ENCODE measurements at places on chromosomes 7 and 10.
A peak's percentile ranks its signal among the peaks of the same experiment; 100 is the strongest.

DNA sequence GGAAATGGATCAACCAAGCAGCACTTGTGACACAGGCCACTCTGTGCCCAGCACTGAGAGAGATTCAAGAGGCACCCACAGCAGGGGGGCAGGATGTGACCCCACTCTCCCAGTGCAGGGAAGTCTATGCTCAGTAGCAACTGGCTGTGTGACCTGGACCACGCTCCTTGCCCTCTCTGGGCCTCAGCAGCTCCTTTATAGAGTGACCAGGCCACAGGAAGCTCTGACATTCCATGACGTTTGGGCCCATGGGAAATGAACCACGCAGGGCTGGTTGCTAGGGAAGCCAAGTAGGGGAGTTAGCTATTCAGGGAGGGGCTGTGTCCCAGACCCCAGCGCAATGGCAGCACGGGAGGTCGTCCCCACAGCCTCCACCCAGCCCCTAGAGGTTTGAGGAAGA is 232.6 kb downstream of the USP6NL start:
- no peak overlapping the region for H3K27ac ChIP-seq
- no peaks in the 10 kb centered on the region for H3K36me3 ChIP-seq
- H3K27me3 ChIP-seq = no peaks in the 10 kb centered on the region

DNA sequence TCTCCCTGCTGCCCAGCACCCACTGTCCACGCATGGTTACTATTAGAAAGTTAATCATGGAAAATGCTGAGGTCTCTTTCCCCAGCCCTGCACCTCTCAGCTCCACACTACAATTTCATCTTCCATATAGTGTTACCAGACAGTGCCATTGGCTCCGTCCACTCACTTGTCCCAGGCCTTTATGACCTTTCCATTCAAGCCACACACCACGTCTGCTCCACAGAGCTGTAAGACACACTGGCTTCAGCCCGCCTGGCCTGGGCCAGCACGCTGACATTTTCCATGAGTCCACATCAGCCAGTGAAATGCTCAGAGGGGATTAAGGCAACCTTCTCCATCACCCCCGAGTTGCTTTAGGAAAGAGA is 118.7 kb downstream of the KCNMA1 start:
- H3K4me3 ChIP-seq = no peak overlapping the region
- H3K4me1 ChIP-seq = no peaks in the 10 kb centered on the region
- no peak for DNase-seq

- H3K36me3 ChIP-seq = no peaks in the 10 kb centered on the region
- H3K27me3 ChIP-seq = no peaks in the 10 kb centered on the region
- no peak overlapping the region for H3K4me3 ChIP-seq
These were observed 168.3 kb downstream of the BMPER start for GRCh38 chr7:34073676-34074075.

- H3K36me3 ChIP-seq = no peaks in the 10 kb centered on the region
- no peak for DNase-seq
- no peak overlapping the region for H3K27ac ChIP-seq
These were observed 83.7 kb downstream of the ZMIZ1 start for GRCh38 chr10:79152423-79152817.

DNA sequence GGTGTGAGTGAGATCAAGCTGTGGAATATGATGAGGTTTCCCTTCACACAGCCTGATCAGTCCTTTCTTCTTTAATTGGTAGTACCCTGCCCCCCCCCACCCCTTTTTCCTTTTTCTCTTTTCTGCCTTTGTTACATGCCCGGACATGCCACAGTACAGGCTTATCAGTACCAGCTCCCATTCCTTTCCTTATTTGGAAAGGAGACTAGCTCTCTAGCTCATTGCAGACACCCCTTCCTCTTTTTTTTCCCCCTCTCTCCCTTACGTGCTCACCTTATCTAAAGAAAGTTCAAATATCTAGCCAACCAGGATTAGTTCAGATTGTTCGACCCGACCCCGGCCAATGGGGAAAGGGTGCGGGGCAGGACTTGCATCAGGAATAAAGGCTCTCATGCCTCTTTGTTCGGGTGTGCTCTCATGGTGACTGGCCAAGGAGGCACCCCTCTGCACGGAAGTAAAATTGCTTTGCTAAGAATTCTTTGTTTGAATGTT is 230.4 kb downstream of the ACTR3B start:
- no peaks in the 10 kb centered on the region for H3K36me3 ChIP-seq
- H3K4me3 ChIP-seq = no peak overlapping the region
- H3K27me3 ChIP-seq = no peaks in the 10 kb centered on the region
- H3K27ac ChIP-seq = no peak overlapping the region
- no peaks in the 10 kb centered on the region for H3K4me1 ChIP-seq
- no peak for DNase-seq

GRCh38 chr10:128062331-128062880 is 63.8 kb downstream of the MKI67 start:
- no peaks in the 10 kb centered on the region for H3K4me1 ChIP-seq
- no peaks in the 10 kb centered on the region for H3K36me3 ChIP-seq
- no peak for DNase-seq
- no peak overlapping the region for H3K4me3 ChIP-seq

- no peak overlapping the region for H3K27ac ChIP-seq
- H3K27me3 ChIP-seq = no peaks in the 10 kb centered on the region
- H3K4me3 ChIP-seq = no peak overlapping the region
- peak; percentile 8 for DNase-seq
- H3K4me1 ChIP-seq = no peaks in the 10 kb centered on the region
These were observed 121.6 kb upstream of the UNC5B start for GRCh38 chr10:71090801-71091200.

DNA sequence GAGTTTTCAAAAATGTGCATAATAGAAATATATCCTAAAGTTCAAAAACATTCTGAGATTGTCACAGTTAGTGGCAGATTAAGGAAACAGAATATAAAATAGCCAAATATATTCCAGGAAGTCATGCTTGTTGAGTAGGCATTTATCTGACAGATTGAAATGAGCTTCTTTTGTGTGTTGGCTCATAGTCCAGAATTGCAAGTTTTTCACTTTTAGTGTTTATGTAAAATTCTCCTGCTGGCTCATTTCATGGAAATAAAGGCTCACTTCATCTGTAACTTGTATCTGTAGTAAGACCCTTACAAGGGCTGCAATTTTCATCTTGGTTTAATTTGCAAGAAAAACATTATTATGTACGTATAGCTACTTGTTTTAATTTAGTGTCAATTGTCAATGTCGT is 93.5 kb downstream of the MCU start:
- H3K4me1 ChIP-seq = peaks cover 5% of the 10 kb centered on the region
- H3K36me3 ChIP-seq = no peaks in the 10 kb centered on the region
- no peak overlapping the region for H3K27ac ChIP-seq
- no peak for DNase-seq
- no peak overlapping the region for H3K4me3 ChIP-seq

DNA sequence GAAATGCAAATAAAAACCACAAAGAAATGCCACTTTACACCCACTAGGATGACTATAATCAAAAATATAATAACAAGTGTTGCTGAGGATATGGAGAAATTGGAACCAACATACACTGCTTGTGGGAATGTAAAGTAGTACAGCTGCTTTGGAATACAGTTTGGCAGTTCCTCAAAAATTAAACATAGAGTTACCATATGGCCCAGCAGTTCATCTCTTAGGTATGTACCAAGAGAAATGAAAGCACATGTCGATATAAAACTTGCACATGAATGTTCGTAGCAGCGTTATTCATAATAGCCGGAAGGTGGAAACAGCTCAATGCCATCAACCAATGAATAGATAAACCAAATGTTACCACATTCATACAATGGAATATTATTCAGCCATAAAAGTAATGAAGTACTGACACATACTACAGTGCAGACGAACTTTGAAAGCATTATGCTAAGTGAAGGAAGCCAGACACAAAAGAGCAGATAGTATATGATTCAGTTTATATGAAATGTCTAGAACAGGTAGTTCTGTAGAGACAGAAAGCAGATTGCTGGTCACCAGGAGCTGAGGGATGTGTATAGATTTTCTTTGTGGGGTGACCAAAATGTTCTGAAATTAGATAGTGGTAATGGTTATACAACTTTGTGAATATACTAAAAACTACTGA is 12.4 kb downstream of the BCAP29 start:
- no peak overlapping the region for H3K27ac ChIP-seq
- H3K27me3 ChIP-seq = no peaks in the 10 kb centered on the region
- H3K4me3 ChIP-seq = no peak overlapping the region
- DNase-seq = no peak
- no peaks in the 10 kb centered on the region for H3K36me3 ChIP-seq

DNA sequence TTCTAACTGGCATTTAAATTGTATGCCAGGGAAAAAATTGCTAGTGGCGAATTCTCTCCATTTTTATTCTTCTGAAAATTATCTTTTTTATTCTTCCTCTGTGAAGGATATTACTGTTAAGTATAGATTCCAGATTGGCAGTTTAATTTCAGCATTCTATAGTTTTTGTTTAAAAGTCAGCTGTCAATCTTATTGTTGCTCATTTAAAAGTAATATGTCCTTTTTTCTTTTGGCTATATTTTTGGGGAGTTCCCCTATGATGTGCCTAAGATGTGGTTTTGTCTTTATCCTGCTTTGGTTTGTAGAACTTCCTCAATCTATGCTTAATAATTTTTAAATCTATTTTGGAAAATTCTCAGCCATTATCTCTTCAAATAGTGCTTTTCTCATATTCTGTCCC is 135.9 kb downstream of the ARHGAP12 start:
- DNase-seq = no peak
- H3K27me3 ChIP-seq = no peaks in the 10 kb centered on the region
- H3K4me3 ChIP-seq = no peak overlapping the region

DNA sequence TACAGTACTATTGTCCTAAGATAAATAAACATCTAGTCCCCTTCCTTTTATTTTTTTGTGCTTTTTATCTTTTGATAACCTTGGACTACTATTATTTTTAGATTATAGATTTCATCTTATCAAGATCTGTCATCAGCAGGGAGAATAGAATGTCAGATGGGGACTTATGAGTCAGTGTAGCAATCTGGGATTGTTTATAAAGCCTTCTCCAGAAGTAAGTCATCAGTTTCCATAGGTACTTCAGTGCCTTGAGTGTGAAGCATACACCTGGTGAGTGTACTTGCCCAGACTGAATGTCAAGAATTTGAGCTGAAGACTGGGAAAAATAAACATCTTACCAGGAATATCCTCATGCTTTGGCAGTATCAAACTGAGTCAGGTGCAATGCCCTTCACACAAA is 2.1 kb downstream of the CASD1 start:
- peak overlapping the region; percentile 94 for H3K27ac ChIP-seq
- peaks cover 22% of the 10 kb centered on the region for H3K4me1 ChIP-seq
- H3K27me3 ChIP-seq = no peaks in the 10 kb centered on the region
- no peak overlapping the region for H3K4me3 ChIP-seq
- DNase-seq = no peak

DNA sequence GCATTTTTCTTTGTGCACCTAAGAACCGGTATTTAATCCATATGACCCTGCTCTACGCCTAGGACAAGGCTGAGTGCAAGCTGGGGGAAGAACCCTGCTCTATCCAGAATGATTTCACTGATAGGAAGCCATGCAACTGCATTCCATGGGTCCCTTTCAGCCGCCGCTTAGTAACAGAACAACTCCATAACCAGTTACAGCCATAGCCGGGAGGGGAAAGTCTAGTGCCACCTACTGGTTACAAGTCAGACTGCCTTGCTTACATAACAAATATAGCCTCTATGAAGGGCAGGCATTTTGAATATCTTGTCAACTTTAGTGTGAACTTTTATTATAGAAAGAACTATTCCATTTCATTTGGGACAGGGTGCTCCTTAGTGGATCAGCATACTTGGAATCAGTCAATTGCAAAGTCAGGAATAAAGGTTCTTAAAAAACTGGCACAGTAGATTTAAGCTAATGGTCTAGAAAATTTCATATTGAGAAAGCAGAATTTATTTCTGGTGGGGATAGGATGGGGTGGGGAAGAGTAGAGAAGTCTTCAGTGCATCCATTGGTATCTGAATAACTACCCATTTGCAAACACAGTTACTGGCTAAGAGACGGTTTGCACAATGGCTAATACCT is 521.7 kb downstream of the ADRA2A start:
- H3K27me3 ChIP-seq = no peaks in the 10 kb centered on the region
- H3K27ac ChIP-seq = no peak overlapping the region
- no peak overlapping the region for H3K4me3 ChIP-seq
- H3K36me3 ChIP-seq = no peaks in the 10 kb centered on the region
- DNase-seq = peak; percentile 82

DNA sequence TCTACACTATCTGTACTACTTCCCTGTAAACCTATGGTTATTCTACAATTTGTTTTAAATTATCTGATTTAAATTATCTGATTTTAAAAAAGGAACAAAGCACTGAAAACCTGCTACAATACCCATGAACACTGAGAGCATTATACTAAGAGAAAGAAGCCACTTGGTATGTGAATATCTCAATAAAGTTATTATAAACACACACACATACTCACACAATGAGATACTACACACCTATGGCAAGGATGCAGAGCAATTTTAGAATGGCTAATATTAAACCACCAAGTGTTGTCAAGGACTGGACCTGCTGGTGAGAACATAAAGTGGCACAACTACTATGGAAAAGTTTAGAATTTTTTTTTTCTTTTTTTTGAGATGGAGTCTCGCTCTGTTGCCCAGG is 82.7 kb downstream of the IGF2BP3 start:
- no peaks in the 10 kb centered on the region for H3K27me3 ChIP-seq
- H3K4me3 ChIP-seq = no peak overlapping the region
- no peaks in the 10 kb centered on the region for H3K36me3 ChIP-seq
- no peak for DNase-seq
- H3K27ac ChIP-seq = no peak overlapping the region
- no peaks in the 10 kb centered on the region for H3K4me1 ChIP-seq

DNA sequence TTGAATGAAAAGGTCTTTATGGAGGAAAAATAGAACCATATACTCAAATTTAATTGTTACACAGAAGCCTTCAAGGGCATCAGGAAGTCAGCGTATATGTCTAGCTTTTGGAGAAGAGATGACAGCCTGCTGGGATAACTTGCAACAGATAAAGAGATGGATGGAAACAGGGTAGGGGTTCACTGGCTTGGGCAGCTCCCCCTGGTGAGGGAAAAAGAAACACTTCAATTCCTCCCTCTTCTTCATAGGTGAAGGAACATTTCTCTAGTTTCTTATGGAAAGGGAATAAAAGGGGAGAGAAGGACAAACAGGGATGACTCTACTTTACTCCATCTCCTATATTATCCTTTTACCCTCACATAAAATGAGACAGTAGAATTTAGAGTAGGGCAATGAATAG is 635.7 kb downstream of the PHTF2 start:
- DNase-seq = no peak
- H3K4me1 ChIP-seq = no peaks in the 10 kb centered on the region
- H3K36me3 ChIP-seq = no peaks in the 10 kb centered on the region
- no peak overlapping the region for H3K27ac ChIP-seq
- H3K4me3 ChIP-seq = no peak overlapping the region

DNA sequence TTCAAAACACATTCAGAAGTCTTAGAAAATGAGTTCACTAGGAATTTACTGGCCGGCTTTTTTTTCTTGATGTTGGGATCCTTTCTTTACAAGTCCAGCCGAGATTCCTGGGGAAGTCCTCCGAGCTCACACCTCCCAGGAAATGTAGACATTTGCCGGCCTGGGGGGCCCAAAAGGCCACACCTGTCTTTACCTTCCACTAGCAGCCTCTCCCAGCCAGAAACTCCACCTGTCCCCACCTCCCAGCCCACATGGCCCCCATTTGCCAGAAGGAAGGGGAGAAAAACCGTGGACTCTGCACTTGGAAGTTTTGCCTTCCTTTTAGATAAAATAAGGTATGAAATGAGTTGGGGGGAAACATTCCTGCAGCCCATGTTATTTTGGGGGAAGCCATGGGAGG is 27.6 kb upstream of the EMX2 start:
- H3K27me3 ChIP-seq = no peaks in the 10 kb centered on the region
- DNase-seq = no peak
- no peaks in the 10 kb centered on the region for H3K36me3 ChIP-seq
- H3K27ac ChIP-seq = no peak overlapping the region
- no peak overlapping the region for H3K4me3 ChIP-seq
- H3K4me1 ChIP-seq = no peaks in the 10 kb centered on the region

- H3K36me3 ChIP-seq = no peaks in the 10 kb centered on the region
- H3K27me3 ChIP-seq = no peaks in the 10 kb centered on the region
- H3K27ac ChIP-seq = no peak overlapping the region
- DNase-seq = no peak
- no peaks in the 10 kb centered on the region for H3K4me1 ChIP-seq
These were observed 26.3 kb downstream of the NEBL start for GRCh38 chr10:20870834-20871233.

All from testis (tissue), 5 donors.